NCI-H524 treated with DMSO at 0.1 percent for 48 hours (cell line): ENCODE measurements at places on chromosomes 13 and 19.

DNA sequence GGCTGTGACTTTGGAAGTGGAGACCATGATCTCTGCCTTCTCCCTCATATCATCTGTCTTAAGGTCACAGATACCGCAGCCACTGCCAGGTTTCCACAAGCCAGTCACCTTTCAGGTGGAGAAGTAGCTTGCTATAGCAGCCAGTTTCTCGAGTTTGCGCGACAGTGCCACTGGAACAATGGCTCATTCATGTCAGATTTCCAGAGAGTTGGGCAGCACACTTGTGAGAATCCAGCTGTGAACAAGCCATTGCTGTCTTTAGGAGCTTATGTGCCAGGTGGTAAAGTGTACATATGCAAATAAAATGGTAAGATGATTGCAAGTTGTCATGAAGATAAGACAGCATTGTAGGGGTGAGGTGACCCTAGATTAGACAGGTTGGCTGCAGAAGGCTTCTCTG is 22.3 kb downstream of the GARRE1 start:
- DNase-seq: no peak

GRCh38 chr19:15045506-15045905 is 3.8 kb upstream of the CASP14 start:
- DNase-seq: no peak

DNA sequence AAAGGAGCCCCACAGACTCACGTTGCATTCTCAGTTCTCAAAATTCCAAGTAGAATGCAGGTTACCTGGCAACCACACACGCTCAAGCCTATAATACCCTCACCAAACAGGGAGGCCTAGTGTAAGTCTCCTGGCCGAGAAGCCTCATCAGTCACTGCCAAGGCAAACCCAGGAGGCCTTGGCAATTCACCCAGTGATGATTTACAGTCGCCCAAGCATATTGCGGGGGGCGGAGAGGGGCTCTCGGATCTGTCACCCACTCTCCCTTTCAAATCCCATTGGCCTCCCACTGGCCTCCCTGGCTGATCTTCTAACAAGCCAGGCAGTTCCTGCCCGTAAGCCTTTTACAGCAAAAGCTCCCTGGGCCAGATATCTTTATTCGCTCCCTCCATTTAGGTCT is 1.1 kb downstream of the AKAP8L start:
- no peak for DNase-seq

GRCh38 chr13:29767006-29767405 is 83.4 kb downstream of the UBL3 start:
- DNase-seq: no peak

DNA sequence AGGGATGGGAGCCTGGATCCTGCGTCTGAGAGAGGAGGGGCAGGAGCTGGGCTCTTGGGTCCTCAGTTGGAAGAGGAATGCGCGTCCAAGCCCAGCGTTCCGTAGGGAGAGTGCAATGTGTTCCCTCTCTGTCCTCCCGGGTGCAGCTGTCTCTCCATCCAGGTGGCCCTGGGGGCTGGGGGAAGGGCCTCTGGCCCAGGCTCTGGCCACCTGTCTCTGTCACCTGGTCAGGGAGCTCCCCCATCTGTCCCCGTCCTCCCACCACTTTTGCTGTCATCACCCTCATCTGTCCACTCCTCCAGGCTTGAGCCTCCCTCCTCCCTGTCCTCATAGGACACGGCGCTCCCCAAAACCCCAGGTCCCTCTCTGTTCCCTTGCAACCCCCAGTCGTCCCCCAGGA is 3.7 kb upstream of the SBK2 start:
- DNase-seq: no peak

DNA sequence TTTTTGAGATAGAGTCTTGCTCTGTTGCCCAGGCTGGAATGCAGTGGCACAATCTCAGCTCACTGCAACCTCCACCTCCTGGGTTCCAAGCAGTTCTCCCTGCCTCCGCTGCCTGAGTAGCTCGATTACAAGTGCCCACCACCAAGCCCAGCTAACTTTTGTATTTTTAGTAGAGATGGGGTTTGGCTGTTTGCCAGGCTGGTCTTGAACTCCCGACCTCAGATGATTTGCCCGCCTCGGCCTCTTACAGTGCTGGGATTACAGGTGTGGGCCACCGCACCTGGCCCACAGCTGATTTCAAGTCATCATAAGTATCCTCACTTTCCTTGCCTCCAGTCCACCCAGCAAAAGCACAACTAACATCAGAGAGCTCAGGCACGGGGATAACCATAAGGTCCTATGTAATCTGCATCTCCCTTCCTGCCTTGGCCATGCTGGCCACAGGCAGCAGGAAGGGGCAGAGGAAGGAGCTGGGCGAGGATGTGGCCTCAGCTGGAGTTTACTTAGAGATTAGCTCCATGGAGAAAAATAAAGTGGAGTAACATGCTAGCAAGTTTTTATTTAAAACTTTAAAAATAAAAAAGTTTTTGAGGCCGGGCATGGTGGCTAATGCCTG is 22.9 kb upstream of the ADGRE1 start:
- DNase-seq: no peak

DNA sequence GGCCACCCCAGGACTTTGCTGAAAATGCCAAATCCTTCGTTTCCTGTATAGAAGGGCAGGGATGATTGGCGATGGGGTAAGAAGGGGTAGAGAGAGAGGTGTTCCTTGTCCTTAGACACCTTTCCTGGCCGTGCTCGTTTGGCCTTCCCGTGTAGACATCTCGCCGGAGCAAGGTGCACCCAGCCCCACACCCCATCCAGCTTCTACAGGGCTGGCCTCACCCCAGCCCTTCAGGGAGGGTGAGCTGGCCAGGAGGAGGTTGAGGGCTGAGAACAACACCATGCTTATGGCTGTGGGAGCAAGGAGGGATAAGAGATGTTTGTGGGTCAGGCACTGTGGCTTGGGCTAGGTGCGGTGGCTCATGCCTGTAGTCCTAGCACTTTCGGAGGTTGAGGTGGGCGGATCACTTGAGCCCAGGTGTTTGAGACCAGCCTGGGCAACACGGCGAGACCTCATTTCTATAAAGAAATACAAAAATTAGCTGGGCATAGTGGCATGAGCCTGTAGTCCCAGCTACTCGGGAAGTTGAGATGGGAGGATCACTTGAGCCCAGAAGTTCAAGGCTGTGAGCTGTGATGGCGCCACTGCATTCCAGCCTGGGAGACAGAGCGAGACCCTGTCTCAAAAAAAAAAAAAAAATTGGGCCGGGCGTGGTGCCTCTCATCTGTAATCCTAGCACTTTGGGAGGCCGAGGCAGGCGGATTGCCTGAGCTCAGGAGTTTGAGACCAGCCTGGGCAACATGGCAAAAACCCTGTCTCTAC is 15.5 kb downstream of the SMARCA4 start:
- DNase-seq: no peak

- no peak for DNase-seq
Measured at GRCh38 chr19:48878196-48879024, 6.2 kb downstream of the PPP1R15A start.

DNA sequence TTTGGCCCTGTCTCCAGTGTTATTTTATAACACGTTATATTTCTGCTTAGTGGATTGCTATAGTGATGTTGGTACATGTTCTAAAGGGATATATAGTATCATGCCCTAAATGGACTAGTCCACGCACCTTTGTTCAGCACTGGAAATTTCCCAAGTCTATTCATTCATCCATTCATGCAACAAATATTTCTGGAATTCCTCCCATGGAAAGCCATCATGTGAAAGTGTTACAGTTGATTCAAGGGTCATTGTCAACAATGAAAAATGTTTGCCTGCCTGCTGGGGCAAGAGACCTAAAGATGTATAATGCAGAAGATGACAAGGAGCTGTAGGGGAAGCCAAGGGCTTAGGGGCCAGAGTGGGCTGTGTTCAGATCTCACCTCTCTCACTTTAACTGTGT is 10.8 kb upstream of the HSPH1 start:
- no peak for DNase-seq

GRCh38 chr19:29561601-29562000 is 35.8 kb downstream of the VSTM2B start:
- no peak for DNase-seq

GRCh38 chr13:31944262-31945160 is 87.1 kb upstream of the FRY start:
- no peak for DNase-seq

GRCh38 chr13:26861941-26862340 is 101.4 kb upstream of the GPR12 start:
- no peak for DNase-seq

- no peak for DNase-seq
Measured at GRCh38 chr19:35348911-35349611, 1.4 kb downstream of the FFAR1 start.

DNA sequence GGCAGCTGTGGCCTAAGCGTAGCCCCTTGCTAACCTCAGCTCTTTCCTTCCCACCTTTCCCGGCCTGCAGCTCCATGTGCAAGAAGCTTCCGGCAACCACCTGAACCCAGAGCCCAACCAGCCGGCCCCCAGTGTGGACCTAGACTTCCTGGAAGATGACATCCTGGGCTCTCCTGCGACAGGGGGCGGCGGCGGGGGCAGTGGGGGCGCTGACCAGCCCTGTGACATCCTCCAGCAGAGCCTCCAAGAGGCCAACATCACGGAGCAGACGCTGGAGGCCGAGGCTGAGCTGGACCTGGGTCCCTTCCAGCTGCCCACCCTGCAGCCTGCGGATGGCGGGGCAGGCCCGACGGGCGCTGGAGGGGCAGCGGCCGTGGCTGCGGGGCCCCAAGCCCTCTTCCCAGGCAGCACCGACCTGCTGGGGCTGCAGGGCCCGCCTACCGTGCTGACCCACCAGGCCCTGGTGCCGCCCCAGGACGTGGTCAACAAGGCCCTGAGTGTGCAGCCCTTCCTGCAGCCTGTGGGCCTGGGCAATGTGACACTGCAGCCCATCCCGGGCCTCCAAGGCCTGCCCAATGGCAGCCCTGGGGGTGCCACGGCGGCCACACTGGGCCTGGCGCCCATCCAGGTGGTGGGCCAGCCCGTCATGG is 33.8 kb upstream of the EHD2 start:
- no peak for DNase-seq

- DNase-seq: no peak
Measured at GRCh38 chr19:33463199-33463598, 58.4 kb downstream of the PEPD start.

- no peak for DNase-seq
Measured at GRCh38 chr19:3263866-3264265, 39.4 kb downstream of the CELF5 start.

DNA sequence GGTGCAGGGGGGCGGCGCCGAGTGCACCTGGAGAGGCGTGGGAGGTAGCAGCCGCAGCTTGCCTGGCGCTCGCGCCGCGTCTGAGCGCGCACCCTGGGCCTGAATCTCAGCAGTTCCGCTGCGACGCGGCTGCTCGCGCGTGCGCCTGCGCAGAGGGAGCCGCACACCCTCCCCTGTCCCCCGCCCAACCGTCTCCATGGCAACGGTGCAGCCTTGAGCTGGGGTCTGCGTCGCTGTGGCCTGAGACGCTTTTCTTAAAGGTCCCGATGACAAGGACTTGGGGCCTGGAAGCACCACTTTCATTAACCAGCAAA is at the start of gene PNMA8B:
Gene PNMA8B (minus strand): TSS at position 82 of the 314 bp plus-strand sequence. CDS start 402 bp downstream, outside the sequence.
- DNase-seq: peak; percentile 22

DNA sequence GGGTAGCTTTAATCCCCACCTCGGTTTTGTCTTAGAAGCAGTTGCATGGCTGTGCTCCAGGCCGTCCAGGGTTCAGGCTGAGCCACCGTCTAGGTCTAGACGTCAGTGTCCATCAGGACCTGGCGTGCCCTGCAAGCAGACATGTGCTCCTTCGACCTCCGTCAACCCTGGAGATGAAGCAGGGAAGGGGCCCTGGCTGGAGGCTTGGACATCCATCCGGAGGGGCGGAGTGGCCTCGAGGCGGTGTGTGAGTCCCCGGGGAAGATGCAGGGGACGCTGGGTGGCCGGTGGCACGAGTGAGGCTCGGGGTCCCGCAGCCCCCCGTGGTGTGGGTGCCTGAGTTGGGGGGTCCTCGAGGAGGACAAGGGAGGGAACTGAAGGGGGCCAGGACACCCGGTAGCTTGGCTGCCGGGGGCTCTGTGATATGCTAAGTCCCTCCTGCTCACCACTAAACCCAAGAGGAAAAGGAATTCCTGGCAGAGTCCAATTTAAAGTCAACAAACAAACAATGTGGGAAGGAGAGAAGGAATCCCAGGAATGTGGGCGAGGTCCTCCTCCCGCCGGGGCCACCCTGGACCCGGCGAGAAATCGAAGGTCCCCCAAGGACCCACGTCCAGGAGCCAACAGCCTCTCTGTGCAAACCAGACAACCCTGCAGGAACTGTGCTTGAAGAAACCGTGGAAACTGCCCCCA is 14.9 kb upstream of the PTBP1 start:
- DNase-seq: no peak

DNA sequence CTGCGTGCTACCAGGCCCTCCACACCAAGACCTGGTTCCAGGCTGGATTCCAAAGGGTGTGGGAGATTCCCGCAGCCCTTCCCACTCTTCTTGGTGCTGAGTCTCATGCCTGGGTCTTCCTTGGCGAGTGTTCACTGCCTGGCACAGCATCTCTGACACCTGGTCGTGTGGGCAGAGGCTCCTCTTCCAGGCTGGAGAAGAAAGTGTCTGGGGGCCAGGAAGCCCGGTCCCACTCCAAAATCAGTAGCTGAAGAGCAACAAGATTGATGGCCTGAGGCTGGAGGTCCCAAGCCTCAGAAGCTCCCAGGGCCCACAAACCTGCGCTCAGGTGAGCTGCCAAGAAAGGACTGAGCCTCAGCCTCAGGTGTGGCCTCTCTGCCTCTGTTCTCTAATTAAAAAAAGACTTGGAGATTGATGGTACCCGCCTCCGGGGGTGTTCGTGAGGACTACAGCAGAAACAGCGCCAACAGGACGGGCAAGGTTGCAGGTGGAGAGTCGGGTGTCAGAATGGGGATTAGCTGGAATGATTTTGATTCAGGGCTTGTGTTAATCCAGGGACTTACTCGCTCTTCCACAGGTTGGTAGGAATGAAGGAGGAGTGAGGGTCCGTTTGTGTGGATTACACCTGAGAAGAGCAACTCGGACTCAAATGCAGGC is 217.5 kb downstream of the TEX29 start:
- DNase-seq: no peak

GRCh38 chr19:56253737-56254136 is 18.8 kb upstream of the EDDM13 start:
- peak; percentile 9 for DNase-seq

GRCh38 chr13:46468570-46469463 is 81.8 kb upstream of the RUBCNL start:
- no peak for DNase-seq

DNA sequence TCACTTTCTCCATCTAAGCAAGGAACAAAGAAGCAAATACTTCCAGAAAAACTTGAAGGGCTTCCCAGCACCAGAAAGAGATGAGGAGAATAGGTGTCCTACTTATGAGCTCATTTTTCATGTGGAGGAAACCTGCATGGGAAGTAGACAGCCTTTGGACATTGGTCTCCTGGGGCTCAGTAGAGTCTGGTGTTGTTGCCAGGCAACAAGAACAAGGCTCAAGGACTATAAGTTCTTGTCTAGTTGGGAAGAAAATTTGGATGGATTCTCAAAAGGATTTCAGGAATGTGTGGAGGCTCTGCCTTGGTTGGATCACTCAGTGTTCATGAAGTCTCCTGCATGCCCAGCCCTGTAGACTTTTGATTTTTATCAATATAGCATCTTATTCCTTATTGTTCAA is 84.5 kb downstream of the MBNL2 start:
- no peak for DNase-seq
